ENCODE measurements at places on chromosomes 16 and 17.
A peak's percentile ranks its signal among the peaks of the same experiment; 100 is the strongest.

GRCh38 chr17:74163271-74163821 is 40.1 kb upstream of the RPL38 start:
- no peak for DNase-seq

DNA sequence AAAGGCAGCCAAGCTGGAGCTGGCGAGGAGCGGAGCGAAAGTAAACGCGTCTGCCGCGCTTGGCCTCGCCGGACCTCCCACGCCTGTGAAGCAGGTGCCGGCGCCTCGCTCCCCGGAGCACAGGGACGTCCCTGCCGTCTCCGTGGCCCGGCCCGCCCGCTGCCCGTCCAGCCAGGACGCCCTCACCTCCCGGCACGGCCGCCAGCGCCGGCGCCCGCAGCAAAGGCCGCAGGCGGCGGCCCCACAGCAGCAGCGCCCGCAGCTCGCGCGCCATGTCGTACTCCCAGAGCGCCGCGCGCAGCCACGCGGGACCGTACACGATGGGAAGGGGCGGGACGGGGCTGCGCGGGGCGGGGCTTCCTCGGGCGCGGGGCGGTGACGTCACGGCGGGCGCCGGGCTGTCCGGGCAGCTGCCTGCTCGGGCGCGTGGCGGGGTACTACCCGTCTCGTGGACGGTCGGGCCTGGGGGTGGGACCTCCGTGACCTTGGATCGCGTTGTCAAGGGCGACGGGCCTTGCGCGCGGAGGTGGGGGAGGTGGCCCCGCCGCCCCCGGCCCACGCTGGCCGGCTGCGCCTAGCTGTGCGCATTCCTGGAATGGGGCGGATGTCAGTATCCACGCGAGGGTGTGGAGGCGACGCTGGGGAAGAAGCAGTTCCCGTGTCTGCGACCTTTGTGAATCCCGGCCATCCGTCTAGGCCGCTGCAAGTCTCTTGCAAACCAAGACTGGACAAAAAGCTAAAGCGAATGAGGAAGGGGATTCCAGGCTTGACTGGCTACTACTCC is at the start of gene TRAP1:
TSS of gene TRAP1 (minus strand) at position 290 of the 784 bp plus-strand sequence. CDS start at position 274, 16 bp downstream.
- peak; percentile 87 for DNase-seq

DNA sequence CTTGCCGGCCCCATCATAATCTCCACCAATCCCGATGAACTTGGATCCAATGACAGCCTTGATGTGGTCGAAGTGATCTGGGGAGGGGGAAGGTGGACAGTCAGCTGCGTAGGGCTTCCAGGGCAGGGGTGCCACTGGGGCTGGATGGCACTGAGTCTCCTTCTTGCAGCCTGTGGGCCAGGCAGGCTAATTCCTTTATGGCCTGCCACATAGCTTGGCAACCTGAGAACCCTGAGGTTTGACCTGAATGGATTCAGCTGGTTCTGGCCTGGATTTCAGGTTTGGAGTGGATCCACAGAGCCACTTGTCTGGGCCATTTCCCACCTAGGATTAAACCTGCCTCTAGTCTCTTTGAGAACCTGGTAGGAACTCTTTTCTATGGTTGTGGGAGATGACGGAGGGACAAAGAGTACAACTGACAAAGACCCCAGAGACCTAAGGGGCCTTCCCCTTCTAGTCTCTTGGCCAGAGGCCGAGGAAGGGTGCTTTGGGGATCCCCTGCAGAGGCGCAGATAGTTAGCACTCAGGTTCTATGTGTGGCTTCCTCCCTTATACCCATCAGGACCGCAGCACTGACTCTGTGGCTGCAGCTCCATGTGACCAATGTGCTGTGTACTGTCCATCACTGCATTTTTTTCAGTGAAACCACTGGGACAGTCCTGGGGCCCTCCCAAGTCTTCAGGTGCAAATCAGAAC is 9.2 kb upstream of the DPEP3 start:
- DNase-seq, result no peak

- no peak for DNase-seq
Measured at GRCh38 chr17:73135766-73136165, 29.0 kb upstream of the SSTR2 start.

DNA sequence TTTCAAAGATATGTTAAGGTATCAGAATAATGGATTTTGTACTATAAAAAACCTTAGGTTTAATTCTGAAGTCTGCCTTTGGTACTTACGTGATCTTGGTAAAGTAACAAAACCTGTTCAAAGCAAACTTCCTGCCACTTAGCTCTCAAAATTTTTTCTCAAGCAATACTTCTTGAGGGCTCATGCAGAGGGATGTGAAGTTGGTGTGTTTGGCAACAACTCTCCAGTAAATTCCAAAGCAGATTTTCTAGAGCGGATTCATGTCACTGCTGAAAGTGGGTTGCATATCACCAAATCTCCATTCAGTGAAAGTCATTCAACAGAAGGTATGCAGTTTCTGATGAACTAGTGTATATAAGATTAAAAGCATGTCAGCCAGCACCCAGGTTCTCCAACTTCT is 856.7 kb downstream of the CDH8 start:
- DNase-seq, result no peak

Data from stimulated activated CD8-positive, alpha-beta memory T cell treated with anti-CD3 and anti-CD28 coated beads, Interleukin-7, amount 100 ng/mL, for 4 hours (primary cell).